ENCODE measurements at places on chromosomes 4 and X.

GRCh38 chr4:121112530-121112929 lies 40.2 kb upstream of the NDNF start:
- DNase-seq, result no peak

DNA sequence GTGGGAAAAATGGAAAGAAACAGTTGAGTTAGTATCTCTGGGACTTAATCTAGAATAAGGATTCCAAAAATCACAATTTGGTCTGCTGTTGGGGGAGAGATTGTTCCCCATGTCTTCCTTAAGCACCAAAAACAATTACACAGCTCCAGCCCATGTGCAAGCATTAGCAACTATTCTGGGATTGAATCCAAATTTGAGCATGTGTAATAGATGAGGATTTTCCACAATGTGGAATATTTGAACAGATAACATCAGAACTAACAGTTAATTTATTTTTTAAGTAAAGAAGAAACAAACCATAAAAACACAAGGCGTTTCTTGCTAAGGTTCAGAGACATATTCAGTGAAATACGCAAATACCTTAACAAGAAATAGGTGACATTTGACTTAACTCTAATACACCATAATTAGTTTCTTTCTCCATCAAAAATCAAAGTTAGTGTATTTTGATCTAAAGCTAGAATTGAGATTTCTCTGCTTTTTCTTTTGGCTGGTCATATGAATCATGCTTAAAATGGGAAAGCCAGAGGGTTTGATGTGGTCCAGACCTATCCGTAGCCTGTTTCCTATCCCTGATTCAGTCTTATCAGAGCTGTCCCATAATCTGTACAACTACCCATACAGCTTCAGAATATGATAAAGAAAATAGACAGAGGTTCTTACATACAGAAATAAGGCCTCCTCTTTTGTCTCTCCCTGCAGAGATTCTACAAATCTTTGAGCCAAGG lies 413.4 kb downstream of the PACRGL start:
- no peak for DNase-seq

GRCh38 chr4:95985791-95986550 lies 146.1 kb downstream of the PDHA2 start:
- no peak for DNase-seq

DNA sequence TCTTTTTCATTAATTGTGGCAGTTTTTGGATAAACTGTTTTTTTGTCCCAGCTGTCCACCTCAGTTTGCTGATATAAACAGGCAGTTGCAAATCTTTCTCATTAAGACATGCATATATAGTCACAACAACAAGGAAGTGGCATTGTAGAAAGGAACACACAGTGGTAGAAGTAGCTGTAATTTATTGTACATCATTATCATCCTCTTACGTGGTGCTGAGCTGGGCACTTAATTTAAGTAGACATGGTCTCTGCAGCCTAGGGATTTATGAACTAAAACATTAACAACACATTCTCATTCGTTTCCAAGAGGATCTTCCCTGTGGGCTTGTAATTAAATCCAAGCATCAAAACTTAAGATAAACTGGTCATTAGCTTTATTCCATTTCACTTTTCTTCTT lies 500.2 kb downstream of the INPP4B start:
- no peak for DNase-seq

- no peak for DNase-seq
Measured at GRCh38 chr4:20916106-20916505, 215.8 kb downstream of the PACRGL start.

DNA sequence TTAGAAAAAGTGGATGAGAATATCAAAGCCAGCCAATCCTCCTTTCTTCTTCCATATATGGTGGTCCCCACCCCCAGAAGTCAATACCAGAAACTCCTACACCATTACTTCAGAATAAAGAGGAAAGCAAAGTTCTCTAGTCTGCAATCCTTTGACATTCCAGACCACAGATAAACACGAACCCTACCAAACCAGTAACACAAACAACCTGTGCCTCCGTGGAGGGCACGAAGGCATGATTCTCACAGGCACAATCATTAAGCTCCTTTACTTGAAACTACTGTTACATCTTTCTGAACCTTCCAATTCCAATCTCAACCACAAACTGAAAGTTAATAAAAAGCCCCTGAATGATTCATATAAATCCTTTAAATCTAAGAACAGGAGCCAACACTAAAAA lies 16.3 kb downstream of the MAML3 start:
- no peak for DNase-seq

- DNase-seq, result no peak
Measured at GRCh38 chr4:183356173-183356830, 34.1 kb upstream of the CLDN24 start.

DNA sequence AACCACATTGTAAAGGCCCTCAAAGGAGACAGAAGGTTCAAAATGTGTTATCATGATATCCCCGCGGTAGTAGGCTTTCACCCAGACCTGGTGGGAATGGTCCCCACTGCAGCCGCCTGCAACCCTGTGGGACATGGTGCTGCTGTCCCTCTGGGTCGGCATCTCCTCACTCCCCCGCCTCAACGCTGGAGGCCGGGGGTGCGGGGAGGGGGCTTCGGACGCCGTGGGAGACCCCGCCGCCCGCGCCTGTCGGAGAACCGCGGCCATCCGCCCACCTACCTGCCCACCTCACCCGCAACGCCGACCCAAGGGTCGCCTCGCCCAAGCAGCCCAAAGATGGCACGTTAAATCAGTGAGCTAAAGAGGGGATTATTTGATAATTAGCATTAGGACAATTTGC lies 11.2 kb upstream of the ARMCX1 start:
- DNase-seq, result no peak

GRCh38 chr4:141912831-141913230 lies 276.4 kb downstream of the IL15 start:
- no peak for DNase-seq

DNA sequence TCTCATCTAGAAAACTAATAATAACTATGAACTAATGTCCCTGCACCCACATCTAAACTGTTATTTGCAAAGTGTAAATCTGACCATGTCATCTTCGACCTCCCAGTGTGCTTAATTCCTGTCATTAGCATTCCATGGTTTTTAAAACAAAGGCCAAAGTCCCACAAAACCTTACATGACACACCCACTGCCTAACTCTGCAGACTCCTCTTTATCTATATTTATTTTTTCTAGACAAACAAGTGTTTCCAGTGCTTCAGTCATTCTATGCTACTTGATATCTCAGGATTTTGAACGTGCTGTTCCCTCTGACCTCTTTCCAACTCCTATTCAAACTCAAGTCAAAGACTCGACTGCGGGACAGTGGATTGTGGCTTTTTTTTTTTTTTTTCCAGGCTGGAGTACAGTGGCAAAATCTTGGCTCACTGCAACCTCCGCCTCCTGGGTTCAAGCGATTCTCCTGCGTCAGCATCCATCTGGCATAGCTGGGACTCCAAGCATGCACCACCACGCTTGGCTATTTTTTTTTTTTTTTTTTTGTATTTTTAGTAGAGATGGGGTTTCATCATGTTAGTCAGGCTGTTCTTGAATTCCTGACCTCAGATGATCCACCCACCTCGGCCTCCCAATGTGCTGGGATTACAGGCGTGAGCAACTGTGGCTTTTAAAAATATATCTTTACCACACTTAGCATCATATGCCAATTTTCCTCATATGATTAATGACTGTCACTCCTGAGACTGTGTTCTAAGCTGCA lies 1511.0 kb downstream of the ARAP2 start:
- no peak for DNase-seq

GRCh38 chr4:4864940-4865704 lies 5.7 kb downstream of the MSX1 start:
- no peak for DNase-seq

DNA sequence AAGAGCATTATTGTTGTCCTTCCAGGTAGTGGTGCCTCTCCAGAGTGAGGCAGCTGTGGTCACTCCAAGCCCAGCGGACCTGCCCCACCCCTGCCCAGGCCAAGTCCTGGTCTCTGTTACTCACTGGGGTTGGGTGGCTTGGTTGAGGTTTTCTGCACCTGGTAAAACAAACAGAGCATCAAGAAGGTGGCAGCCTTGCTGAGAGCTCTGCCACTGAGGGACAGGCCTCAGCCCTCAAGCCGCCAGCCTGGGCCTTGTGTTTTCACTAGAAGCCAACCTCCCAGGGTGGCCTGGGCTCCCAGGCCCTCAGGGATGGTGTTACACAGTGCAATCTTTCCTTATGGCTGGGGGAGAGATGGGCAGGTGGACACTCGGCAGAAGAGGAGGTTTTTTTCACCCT lies 182.7 kb downstream of the BCOR start:
- no peak for DNase-seq

GRCh38 chrX:22057667-22058066 lies 25.5 kb downstream of the PHEX start:
- no peak for DNase-seq

- DNase-seq, result no peak
Measured at GRCh38 chrX:39725928-39726619, 371.7 kb downstream of the BCOR start.

GRCh38 chrX:107894038-107894437 lies 68.4 kb downstream of the MID2 start:
- no peak for DNase-seq

DNA sequence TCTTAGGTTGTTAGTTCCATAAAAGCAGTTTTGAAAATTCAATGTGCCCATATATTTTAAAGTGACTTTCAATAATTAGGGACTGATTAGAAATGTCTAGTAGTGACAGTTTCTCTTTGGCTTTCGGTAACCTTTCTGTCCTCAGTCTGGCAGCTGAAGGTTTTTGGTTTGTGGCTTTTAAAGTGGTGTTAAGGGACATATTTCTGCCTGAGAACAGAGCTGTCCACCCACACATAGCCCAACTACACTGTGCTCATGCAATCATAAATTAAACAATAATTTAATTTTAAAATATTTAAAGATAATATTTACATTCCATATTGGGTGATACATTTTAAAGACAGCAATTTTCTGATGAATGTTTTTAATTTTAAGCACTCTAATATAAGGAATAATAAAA lies 335.0 kb upstream of the TENM3 start:
- no peak for DNase-seq

DNA sequence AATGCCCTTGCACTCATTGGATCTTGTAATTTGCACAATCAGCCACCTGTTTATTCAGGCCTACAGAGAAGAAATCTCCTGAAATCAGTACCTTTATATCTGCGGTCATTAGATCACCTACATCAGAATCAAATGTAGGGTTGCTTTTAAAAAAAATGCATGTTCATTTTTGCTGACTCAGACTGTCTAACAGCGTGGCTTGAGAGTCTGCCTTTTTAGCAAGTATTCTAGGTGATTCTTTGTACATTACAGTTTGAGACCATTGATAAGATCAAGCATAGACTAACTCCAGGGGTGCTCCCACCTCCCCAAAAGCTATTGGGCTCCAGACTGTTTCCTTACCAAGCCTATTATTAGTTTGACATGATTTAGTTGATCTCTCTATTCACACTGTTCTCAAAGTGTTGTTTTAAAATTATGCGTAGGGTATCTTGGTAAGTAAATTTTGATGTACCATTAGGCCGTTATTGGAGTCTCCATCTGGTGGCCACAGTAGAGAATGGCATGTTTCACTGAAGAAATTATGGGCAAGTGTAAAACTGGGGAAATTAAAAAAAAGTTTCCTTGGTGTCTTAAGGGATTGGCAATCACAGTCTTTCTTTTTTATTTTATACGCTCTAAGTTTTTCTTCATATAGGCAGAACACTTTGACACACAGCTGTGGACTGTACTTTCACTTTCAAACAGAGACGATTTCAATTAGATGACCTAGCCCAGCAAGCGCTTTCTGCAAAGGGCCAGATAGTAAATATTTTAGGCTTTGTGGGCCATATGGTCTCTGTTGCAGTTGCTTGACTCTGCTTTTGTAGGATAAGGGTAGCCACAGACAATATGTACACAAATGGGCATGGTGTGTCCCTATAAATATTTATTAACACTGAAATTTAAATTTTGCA lies 33.7 kb upstream of the MSL3 start:
- no peak for DNase-seq

DNA sequence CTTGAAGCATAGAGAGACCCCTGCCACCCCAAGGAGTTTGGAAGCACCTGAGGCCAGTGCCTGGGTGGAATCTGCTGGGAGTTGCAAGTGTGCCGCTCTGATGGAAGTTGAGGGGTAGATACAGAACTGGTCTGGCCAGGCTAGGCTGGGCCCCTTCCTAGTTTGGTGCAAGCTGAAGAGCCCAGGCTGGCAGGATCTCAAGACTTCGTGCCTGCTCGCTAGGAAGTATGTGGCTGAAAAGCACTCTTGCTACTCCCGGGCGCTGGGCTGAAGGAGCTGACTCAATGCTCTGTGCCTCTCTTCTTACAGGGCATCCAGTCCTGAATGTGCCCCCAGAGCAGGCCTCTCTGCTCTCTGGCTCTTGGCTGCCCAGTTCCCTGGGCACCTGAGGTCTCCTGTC lies 51.7 kb upstream of the PJA1 start:
- DNase-seq, result no peak

DNA sequence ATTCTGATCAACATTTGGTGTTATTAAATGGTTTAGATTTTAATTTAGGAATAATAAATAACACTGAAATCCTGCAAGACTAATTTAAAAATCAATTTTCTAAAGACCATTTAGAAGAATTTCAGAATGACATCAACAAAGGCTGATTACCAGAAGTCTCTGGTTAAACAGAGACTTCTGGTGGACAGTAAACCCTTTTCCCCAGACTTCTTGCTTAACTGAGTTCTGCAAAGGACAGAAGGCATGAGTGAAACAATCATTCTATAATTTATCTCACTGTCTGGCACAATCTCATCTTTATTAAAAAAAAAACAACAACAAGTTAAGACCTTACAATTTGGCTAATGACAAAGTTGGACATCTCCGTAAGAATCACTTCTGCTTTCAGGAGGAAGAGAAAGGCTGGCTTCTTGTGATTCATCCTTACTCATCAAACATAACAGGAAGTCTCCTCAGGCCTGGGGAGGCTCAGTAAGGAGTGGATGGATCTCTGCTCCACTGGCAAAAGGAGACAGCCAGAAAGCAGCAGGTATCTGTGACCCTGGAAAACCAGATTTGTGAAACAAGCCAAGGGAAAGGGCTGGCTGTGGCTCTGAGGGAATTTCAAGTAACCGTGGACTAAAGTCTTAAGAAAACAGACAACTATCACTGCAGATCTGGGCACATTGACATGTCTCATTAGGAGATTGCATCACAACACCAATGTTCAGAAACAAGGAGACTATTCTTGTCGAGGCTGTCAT lies 908 bp upstream of the TLR6 start:
- no peak for DNase-seq

DNA sequence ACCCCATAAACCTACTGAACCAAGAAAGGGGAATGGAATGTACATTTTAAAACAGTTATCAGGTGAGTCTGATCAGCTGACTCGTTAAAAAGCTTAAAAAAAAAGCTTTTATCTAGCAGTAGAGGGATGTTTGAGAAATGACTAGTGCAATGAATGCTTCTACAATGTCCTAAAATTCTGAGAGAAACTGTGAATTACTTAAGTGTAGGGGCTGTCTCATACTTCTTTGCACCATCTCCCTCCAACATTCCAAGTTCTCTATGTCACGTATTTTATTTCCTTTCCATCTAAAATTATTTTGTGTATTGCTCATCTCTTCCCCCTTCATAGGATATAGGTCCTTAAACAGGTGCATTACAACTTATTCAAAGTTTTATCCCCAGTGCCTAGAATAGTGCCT lies 11.9 kb upstream of the AREG start:
- DNase-seq, result no peak

Data from activated T-cell treated with anti-CD3 and anti-CD28 coated beads, Interleukin-2, amount 50 U/mL, for 1 hour (primary cell).